ENCODE measurements at places on chromosomes 7 and 10.

- no peak for DNase-seq
Measured at GRCh38 chr7:107262857-107263256, 94.1 kb downstream of the HBP1 start.

DNA sequence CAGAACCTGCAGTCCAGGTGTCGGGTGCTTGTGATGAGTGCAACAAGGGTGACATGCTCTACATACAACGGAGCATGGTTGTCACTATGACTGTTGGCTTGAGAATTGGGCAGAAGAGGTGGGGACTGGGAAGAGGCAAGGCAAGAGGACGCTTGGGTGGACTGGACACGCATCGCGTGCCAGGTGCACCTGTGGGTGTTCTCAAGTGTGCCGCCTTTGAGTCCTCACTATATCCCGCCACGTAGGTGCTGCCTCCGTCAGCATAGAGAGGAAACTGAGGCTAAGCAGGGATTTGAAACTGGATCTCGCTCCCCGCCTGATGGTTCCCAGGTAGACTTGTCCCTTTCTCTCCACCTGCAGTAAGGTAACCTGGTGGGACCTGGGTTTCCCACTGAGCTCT, 27.2 kb downstream of the CDH23 start:
- DNase-seq = no peak

- DNase-seq = no peak
Measured at GRCh38 chr7:51237446-51238133, 79.0 kb downstream of the COBL start.

GRCh38 chr10:124156524-124157260, 63.3 kb upstream of the CHST15 start:
- DNase-seq = no peak
